ENCODE measurements at places on chromosomes 3 and 15.
A peak's percentile ranks its signal among the peaks of the same experiment; 100 is the strongest.

GRCh38 chr3:175818811-175819464, 959.8 kb downstream of the NAALADL2 start:
- no peak for DNase-seq

DNA sequence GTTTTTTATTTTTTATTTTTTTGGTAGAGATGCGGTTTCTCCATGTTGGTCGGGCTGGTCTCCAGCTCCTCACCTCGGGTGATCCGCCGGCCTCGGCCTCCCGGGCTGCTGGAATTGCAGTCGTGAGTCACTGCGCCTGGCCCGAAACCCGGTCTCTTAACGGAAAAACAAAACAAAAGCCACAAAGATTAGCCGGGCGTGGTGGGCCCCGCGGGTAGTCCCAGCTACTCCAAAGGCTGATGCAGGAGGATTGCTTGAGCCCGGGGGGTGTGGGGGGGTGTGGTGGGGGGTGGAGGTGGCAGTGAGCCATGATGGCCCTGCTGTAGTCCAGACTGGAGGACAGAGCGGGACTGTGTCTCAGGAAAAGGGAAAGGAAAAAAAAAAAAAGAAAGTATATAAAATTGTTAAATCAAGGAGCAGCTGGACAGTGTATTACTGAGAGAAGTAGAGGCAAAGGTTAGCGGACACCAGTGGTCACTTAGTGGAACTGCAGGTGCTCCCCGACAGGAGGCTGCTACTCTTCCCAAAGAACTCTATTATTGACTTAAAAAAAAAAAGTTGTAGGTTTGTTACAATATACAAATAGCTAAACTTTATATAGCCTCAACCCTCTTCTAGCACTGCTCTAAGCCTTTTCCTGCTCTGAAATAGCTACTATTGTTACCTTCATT, 30.3 kb upstream of the TUBGCP5 start:
- DNase-seq = no peak

GRCh38 chr3:118818386-118818785, 216.3 kb downstream of the IGSF11 start:
- no peak for DNase-seq

DNA sequence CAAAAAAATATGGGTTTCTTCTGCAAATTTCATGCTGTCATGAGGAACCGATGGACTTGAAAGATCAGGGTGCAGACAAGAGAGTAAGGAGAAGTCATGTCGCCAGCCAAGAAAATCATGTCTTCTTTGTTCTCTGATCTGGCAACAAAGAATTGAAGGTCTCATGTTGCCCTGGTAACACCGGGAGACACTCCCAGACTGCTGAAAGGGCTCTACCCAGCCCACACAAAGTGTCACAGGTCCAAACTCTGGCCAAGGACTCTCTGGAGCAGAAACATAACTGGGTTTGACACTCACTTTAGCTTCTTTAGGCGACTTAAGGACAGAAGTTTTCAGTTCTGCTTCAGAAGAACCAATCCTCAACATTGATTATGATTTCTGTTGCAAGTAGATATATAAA, 42.9 kb downstream of the SIDT1 start:
- DNase-seq = no peak

GRCh38 chr15:64349375-64349774, 6.6 kb downstream of the CSNK1G1 start:
- DNase-seq = no peak

DNA sequence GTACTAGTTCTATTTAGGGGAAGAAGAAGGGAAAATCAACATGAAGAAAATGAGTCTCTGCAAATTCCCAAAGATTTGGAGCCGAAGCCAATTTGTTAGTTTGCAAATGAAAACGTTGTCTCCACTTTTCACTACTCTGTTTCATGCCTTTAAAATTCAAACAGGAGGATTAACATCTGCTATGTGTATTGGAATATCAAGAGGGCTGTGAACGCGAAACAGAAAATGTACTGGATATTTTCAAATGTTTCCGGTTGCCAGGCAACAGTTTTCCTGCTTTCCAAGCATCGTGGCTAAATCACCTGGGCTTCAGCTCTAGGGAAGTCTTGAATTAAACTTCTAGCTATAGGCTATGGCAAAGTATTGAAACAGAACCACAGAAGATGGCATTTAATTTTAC, 172.8 kb downstream of the KCNMB2 start:
- no peak for DNase-seq

GRCh38 chr3:151219056-151219455, 16.0 kb upstream of the GPR171 start:
- DNase-seq = no peak

GRCh38 chr3:54870423-54870822, 57.4 kb downstream of the LRTM1 start:
- DNase-seq = no peak

DNA sequence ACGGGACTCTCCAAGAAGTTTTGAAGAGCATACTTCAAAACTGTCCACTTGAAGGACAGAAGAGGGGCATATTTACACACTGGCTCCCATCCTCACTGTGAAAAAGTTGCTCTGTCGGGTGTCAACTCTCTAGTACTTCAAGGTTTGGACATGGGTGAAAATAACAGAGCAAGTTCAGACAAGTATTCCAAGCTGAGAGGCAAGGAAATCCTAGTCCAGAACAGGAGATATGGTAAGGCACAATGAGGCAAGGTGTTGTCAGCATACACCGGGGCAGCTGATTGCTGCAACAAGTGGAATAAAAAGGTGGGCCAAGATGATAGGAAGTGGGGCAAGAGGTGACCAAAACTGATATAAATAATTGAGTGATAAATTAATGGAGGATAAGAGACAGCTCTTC, 4.8 kb upstream of the TFDP2 start:
- DNase-seq = no peak

DNA sequence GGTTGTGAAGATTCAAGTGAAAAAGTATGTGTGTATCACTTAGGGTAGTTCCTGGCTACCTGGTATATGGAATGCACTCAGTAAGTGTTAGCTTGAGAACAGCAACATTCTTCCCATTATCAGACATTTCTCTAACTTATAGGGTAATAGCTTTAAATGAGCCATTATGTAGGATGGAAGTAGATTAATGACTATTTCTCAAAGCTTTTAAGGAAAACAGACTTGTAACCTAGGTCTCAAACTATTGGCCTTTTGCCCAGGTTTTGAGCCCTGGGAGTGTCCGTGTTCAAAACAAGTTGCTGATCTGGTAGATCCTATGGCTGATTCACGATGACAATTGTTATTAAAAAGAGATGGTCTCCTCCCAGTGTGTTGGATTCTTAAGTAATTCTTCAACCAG, 129.1 kb upstream of the UMPS start:
- DNase-seq = no peak

DNA sequence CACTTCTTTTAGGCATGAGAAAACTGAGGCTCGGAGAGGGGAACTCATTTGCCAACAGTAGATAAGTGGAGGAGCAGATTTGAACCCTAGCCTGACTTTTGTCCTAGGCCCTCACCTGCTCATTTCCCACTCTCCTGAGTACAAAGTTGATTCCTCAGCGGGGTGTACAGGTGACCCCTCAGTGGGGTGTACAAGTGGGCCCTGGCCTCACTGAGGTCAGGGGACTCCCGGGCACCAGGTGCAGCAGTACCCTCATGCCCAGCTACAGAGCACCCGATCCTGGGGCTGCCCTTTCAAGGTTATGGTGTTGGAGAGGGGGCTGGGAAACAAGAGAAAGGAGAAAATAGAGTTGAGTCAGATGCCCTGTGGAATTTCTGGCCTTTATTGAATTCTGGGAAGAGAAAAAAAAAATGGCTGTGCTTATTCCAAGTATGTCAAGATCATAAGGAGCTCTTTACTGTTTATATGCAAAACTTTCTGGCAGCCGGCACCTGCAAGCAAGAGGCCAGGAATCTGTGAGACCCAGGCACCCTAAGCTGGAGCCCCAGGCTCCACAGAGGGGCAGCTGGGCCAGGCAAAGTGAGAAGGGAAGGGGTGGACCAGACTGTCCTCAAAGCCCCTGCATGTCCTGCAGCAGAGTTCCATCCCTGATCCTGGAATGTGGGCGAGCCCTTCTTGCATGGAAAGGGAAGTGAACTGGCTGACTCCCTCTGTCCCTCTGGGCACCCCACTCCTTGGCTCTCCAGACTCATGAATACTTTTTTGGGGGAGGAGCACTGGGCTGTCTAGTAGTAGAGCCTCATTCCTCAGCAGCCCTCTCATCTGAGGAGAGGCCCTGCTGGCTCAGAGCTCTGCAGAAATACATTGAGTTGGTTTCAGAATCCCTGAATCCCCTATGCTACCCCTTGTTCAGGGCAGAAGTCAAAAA, 43.1 kb downstream of the AMOTL2 start:
- no peak for DNase-seq

- no peak for DNase-seq
Measured at GRCh38 chr3:150956376-150956775, 16.2 kb downstream of the CLRN1 start.

- peak; percentile 7 for DNase-seq
Measured at GRCh38 chr3:47283193-47283537, 421 bp downstream of the KLHL18 start.

DNA sequence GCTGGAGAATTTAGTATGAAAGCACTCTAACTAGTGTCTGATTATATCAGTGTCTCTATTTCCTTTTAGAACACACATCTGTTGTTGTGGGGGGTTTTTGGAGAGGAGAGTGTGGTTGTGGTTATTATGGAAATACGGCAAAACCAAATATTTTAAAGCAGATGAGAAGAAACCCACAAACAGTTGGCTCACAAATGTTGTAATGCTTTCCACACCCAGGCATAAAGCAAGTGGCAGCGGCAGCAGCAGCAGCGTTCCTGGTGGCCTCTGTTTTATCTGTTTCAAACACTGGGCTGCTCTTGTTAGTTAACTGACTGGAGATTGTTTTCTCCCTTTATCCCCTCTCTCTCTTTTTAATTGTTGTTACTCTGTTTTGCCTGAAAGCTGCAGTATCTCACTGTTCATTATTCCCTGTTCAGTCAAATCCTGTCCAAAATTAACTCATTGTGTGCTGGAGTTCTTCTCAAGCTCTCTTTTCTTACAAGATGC, 1045.5 kb upstream of the NR2F2 start:
- no peak for DNase-seq

- no peak for DNase-seq
Measured at GRCh38 chr15:29612701-29613100, 209.6 kb downstream of the TJP1 start.

DNA sequence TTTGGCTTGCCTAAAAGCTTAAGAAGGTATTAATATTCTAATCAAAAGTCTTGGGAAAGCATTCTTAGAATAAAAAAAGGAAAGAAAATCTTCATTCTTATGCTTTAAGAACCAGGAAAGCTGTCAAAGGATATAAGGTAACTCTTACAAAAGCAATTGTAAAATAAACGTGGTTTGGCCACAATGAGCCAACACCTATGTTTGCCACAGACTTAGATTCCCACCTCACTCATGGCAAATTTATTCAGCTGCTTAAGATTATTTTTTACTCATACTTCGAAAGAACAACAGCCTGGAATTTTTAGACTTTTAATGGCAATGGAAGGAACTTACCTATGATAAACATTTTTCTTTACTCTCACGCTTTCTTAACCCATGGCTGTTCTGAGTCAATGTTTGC, 38.4 kb downstream of the AGTR1 start:
- no peak for DNase-seq

- no peak for DNase-seq
Measured at GRCh38 chr15:67715170-67715569, 110.1 kb upstream of the SKOR1 start.

DNA sequence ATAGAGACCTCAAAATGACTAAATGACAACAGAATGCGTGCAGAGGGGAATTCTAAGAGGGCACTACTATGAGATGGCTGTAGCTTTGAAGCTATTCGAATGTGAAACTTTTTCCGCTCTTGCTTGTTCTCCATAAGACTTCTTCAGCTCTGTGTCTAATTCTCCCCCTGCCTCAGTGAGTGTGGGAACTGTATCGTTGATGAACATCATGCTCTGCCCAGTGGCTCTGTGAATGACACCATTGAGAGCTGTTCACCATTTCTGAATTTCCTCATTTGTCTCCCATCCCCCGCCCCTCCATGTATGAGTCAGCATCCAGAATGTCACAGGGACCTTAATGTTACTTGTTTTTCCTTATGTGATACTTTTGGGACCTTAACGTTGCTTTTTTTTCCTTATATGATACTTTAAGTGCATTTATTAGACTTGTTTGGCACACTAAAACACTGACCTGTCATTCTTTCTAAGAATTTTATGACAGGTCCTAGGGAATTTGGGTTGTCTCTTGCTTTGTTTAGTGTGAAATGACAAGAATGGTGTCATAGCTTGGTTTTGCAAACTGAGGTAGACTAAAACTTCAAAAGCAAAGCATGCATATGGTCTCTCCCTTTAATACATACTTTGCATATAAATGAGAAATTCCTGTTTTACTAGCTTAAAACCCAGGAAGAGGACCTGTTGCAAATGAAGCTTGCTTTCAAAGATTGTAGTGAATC, 99.6 kb downstream of the FNDC3B start:
- DNase-seq = no peak

Measured in activated T-helper 1 cell treated with Interleukin-2 at 50 U/mL for 16 hours (primary cell).